ENCODE measurements at places on chromosomes 3 and 15.

DNA sequence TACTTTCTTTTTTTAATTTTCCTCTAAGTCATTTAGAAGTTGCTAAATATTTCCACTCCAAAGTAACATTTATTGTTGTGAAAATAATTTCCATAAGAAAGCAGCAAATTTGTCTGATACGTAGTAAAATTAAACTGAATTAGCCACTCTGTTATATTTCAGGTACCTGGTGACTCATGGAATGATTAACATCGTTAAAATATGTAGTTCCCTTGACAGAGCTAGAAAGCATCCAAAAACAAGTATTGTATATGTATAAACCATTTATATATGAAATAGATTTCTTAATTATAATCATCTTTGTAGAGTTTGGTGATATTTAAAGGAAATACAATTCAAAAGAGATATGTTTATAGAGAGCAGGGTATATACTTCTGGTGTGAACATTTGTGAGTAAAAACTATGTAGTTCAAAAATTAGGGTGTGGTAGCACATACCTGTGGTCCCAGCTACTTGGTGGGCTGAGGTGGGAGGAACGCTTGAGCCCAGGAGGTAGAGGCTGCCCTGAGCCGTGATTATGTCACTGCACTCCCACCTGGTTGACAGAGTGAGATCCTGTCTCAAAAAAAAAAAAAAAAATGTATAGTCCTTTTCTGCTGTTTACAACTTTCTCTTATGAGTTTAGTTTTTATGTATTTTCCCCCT lies 36.6 kb downstream of the ATP11B start:
- DNase-seq, result no peak

DNA sequence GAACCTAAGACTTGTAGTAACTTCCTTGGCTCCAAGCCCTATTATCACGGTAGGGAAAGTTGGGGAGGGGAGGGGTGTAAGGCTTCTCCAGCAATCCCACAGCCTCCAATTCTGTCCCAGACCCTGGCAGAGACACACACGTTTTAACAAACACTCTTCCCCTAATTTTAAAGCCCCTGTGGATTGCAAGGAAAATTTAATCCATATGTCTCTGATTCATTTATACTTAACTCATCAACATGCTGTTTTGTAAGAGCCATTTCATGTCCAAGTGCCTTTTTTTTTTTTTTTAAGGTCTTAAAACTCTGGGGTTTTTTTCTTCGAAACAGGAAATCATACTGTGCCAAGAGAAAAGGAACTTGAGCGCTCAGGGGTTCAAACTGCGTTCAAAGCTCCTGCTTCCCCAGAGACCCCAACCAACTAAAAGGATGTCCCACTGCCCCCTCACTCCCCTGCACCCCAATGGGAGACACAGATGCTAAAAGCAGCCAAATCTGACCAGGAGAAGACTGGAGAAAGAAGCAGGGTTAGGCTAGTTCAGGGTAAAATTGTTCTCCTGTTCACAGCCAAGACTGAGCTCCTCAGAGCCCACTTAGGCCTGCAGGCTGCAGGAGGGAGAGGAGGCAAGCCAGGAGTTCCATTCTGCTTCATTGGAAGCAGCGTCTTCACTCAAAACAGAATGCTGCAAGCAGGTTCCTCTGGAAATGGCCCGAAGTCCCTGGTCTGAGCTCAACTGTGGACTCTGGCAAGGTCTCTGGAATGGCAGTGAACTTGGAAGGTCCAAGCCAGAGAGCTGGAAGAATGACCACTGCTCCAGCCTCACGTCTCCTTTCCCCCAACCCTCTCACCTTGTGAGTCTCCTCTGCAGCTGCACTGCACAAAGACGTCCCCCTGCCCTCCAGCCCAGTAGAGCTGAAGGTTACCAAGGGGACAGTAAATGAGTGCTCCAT lies 172.5 kb downstream of the NTRK3 start:
- DNase-seq, result no peak

- no peak for DNase-seq
These were observed 221.7 kb upstream of the TBC1D5 start for GRCh38 chr3:17964108-17964507.

DNA sequence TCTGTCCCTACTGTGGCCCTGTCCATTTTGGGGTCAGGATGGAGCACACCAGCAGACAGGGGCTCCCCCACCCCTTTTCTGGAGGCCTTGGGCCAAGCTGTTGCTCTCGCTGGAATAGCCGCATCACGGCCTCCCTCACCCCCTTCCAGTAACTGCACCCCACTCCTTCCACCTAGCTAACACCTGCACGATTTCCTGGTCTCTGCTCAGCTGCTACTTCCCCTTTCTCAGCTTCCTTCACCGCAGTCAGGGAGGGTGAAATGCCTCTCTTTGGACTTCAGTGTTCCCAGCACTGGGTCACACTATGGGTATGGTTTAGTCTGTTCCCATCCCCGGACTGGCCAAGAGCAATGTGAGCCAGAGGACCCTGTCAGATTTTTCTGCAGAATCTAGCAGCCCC lies 400.2 kb downstream of the MCTP2 start:
- DNase-seq, result no peak

DNA sequence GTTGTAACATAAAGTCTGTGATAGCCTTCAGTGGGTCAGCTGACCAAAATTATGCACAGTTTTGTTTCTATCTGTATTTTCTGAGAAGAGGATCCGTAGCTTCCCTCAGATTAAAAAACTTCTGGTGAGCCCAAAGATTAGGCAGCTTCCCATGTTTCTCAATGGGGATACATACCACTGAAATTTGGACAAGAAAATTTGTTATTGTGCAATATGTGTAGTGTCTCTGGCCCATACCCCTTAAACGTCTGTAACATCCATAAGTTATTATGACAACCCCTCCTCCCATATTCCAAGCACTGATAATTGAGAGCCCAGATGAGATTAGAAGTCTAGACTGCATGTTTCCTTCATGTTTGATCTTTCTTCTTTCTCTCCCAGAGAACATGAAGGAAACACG lies 1.9 kb upstream of the MITF start:
- no peak for DNase-seq

DNA sequence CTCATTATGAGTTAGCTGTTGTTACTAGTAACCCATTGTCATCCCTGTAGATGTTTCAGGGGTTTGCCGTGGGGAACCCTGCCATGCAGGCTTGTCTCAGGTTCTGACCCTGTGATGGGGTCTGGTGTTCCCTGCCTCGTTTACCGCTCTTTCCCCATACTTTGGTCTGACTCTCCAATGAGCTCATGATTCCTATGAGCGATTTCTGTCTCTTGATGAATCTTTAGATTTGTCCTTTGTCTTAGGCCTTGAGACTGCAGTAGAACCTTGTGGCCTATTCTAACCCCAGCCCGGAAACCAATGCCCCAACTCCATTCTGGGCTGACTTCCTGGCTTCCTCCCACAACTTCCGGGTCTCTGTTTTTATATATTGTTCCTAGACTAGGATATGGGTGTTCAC lies 11.3 kb upstream of the IQGAP1 start:
- no peak for DNase-seq

- DNase-seq, result no peak
These were observed 8.1 kb downstream of the TIPARP start for GRCh38 chr3:156682501-156682900.

DNA sequence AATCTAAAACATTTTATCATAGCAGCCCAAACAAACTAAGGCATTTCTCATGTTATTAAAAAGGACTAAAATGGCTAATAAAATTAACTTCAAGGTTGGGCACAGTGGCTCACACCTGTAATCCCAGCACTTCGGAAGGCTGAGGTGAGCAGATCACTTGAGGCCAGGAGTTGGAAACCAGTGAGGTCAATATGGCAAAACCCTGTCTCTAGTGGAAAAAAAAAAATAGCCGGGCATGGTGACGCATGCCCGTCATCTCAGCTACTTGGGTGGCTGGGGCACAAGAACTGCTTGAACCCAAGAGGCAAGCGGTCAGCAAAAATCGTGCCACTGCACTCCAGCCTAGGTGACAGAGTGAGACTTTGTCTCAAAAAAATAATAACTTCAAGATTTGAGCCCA lies 110.2 kb downstream of the NR2E3 start:
- no peak for DNase-seq

DNA sequence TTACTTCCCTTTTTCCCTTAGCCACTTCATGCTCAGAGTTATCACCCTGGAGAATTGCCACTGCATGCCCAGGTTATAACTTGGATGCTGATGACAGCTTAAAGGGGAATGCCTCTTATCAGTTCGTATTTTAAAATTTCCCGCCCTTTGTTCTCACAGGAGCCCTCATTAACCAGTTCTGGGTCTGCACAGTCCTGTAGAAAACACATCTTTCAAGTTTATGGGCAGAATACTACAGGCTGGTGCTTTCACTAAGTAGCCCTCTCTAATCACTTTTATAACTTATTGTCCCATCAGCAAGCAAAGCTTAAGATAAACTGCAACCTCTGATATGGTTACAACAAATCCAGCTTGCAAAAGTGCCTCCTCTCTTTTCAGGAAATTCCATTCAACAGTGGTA lies 587.3 kb upstream of the UBE2E2 start:
- no peak for DNase-seq

DNA sequence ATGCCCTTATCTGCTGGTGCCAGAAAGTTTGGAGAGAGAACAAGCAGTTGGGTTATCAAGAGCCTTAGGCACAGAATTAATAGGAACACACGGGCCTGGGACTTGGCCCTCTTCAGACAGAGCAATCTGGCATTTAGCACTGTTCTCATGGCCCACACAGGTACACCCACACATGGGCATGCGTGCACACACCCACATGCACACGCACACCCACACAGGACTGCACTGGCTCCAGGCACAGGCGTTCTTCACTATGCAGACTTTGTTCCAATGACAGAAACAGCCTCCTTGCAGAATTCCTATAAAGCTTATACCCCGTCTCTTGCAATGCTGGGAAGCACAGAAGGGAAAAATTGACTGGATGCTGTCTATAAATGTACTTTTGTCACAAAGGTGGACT lies 36.3 kb downstream of the TMEM44 start:
- no peak for DNase-seq

GRCh38 chr3:150760431-150761200 lies 2.4 kb downstream of the SIAH2 start:
- no peak for DNase-seq

- no peak for DNase-seq
These were observed 367.5 kb downstream of the MECOM start for GRCh38 chr3:169295912-169296570.

- no peak for DNase-seq
These were observed 11.5 kb downstream of the APH1B start for GRCh38 chr15:63288778-63289378.

DNA sequence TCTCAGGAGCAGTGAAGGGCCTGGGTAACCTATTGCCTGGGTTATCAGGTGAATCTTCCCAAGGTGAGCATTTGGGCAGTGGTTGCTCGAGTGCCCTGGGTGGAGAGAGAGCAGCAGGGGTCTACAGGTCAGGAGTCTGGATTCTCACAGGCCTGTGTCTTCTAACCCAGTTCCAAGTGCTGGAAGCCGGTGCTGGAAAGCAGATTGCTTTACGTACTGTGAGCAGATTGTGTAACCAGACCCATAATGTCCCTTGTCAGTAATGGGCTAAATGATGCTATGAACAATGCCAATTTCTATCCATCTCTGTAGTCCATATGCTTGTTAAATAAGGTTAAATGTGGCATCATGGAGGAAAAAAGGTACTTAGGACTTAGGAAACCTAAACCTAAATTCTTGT lies 106.5 kb downstream of the TPRG1 start:
- no peak for DNase-seq

GRCh38 chr3:149013726-149014125 lies 22.4 kb downstream of the GYG1 start:
- DNase-seq, result no peak

- DNase-seq, result no peak
These were observed 51.8 kb downstream of the IQSEC1 start for GRCh38 chr3:13021141-13022114.

- no peak for DNase-seq
These were observed 63.6 kb upstream of the MEF2A start for GRCh38 chr15:99502182-99502581.

DNA sequence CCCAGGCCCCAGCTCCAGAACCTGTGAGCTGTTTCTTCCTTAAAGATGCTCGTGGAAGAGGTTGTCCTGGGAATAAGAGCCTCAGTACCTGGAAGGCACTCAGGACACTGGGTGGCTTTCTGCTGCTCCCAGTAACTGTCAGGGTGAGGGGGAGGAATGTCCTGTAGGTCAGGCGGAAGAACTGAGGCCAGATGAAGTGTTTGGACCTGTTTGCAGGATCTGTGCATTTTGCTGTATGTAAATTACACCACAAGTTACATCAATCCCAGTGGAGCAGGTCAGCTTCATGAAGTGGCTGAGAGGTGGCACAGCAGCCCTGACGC lies 27.1 kb downstream of the HDAC11 start:
- no peak for DNase-seq

DNA sequence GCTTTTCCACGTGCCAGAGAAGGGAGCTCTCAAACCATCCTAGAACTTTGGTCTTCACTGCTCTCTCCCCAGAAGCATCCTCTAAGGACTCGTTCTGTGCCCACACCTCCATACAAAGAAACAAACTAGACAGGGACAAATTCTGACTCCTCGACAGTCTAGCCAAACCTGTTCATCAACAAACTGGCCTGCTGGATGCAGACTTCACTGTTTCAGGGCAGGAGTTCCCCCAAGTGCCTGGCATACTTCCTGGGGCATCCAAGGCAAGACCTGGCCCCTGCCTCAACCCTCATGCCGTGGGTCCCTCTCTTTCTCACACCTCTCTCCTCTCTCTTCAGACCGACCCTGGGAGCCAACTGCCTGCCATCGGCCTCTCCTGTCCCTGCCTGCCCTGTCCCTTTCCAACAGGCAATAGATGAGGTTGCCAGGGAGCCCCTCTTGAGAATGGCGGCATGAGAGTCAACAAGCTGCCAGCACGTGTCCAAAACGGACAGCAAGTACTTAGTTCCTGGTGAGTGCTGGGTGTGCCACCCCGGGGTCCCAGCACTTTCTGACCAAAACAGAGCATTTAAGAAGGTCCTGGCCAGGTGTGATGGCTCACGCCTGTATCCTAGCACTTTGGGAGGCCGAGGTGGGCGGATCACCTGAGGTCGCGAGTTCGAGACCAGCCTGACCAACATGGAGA lies 79.1 kb upstream of the HES1 start:
- DNase-seq, result no peak

DNA sequence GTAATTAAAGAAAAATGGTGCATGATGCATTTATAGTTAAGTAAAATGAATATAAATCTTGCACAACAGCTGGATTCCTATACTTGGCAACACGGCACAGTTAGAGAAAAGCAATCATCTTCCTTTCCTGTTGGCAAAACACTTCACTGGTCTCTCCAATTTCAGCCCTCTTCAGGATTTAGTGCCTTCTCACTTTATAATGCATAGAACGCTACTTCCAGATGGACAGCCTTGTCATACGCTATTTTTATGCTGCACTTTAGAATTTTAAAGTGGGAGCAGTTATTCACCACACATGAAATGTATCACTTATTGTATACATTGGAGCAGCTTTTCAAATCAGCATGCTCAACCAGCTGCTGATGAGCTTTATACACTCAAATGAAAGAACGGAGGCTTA lies 194.4 kb upstream of the GBE1 start:
- DNase-seq, result no peak

GRCh38 chr3:186724911-186725310 lies 7.8 kb downstream of the KNG1 start:
- DNase-seq, result no peak

GRCh38 chr3:64360280-64360679 lies 135.0 kb upstream of the PRICKLE2 start:
- DNase-seq, result no peak

GRCh38 chr3:46422617-46423016 lies 15.6 kb downstream of the CCRL2 start:
- no peak for DNase-seq

Data from stimulated activated CD4-positive, alpha-beta T cell treated with anti-CD3 and anti-CD28 coated beads, Interleukin-15, amount 100 ng/mL, for 1 hour (primary cell).